ENCODE measurements at places on chromosomes 2 and 18.
A peak's percentile ranks its signal among the peaks of the same experiment; 100 is the strongest.

GRCh38 chr2:30446602-30447148, 371 bp upstream of the LCLAT1 start:
- no peak for DNase-seq

GRCh38 chr18:24189007-24189528, 50.2 kb downstream of the CABYR start:
- no peak for DNase-seq

- no peak for DNase-seq
These were observed 49.5 kb upstream of the TMEM87B start for GRCh38 chr2:112005406-112006075.

- no peak for DNase-seq
These were observed 139.8 kb downstream of the RPIA start for GRCh38 chr2:88831071-88831791.

DNA sequence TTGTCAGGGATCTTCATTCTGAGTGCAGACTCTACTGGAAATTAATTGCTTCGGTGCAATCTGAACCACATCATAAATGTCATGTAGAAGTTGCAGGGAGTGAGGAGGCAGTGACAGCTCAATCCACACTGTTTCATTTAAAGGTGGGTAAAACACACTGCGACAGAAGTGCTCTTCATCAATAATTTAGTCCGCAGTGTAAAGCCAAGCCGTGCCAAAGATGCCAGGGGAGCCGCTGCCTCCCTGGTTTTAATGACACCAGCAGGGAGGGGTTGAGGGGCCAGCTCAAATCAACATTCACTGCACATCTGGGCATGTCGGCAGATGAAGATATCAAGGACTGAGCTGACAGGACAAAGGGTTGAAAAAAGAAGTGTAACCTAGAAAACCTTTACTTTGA, 305.7 kb upstream of the VRK2 start:
- no peak for DNase-seq

- peak; percentile 47 for DNase-seq
These were observed 90.2 kb downstream of the BCL11A start for GRCh38 chr2:60463249-60463648.

GRCh38 chr2:215946586-215946985, 66.8 kb downstream of the MREG start:
- no peak for DNase-seq

DNA sequence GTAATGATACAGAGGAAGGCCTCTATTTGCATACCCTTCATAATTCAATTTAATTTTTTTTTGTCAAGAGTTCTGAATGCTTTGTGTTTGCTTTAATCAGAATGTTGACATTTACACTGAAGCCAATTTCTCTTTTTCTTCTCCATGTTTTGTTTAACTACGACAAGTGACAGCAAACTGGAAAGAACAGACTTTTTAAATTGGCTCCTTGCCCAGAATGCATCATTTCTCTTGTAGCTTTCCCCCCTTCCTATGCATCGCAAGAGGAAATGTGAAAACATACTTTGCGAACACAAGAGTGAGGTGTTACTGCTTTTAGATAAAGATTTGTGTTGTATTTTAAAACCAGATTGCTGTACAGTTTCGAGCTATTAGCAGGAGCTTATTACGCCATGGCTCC, 955.2 kb upstream of the CELF4 start:
- peak; percentile 41 for DNase-seq

GRCh38 chr2:74499267-74499939, at the start of gene LBX2:
Gene LBX2, minus strand, starts transcription at chr2:74499603. Its CDS starts 66 bp downstream, at chr2:74499537.
- DNase-seq = no peak

DNA sequence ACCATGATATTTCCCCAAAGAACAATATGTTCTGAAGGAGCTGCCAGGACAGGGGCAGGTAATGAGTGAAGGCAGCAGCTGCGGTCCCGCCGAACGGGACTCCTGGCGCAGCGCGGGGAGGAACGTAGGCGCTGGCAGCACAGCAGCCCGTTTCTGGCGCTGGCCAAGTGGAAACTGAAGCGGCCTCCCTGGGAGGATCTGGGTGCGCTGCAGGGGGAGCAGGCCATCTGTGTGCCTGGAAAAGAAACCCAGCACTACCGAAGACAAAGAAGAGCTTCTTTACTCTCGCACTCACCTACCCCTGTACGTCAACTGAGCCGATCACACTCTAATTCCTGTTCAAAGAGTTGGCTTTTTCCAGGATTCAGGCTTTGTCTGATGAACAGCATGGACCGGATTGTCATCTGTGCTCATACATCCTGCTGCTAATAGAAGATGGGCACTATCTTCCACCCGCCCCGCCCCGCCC, 11.8 kb downstream of the G6PC2 start:
- DNase-seq = no peak

DNA sequence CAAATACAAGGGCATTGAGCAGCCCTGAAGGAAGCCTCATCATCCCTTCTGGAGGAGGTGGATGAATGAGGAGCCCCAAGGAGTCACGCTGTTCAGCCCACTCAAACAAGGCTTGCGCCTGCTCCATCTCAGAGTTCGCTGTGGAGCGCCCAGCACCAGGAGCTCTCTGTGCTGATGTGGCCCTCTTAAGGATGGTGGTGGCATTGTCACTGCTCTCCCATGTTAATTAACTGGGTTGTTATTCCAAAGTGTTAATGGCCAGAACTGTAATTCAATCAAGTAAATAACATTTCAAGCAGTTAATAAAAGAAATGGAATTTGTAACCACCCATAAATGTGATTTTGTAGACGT, 726.0 kb upstream of the RAB6C start:
- no peak for DNase-seq

GRCh38 chr2:96123290-96123689, 6.9 kb upstream of the ADRA2B start:
- no peak for DNase-seq

DNA sequence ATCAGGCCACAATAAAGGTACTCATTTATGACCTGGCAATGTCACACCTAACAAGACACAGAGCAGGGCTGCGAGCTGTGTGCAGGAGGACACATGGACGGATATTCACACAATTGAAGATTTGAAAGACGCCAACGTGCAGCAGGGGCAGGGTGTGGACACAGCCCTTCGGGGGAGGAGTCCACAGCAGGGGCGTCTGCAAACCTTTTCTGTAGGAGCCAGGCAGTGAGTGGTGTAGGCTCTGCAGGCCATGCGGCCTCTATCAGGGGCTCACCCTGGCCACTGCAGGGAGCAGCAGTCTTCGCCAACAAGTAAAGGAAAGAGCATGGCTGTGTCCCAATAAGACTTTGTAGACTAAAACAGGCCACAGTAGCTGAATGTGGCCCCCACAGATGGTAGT, 125.7 kb upstream of the SNTG2 start:
- no peak for DNase-seq

DNA sequence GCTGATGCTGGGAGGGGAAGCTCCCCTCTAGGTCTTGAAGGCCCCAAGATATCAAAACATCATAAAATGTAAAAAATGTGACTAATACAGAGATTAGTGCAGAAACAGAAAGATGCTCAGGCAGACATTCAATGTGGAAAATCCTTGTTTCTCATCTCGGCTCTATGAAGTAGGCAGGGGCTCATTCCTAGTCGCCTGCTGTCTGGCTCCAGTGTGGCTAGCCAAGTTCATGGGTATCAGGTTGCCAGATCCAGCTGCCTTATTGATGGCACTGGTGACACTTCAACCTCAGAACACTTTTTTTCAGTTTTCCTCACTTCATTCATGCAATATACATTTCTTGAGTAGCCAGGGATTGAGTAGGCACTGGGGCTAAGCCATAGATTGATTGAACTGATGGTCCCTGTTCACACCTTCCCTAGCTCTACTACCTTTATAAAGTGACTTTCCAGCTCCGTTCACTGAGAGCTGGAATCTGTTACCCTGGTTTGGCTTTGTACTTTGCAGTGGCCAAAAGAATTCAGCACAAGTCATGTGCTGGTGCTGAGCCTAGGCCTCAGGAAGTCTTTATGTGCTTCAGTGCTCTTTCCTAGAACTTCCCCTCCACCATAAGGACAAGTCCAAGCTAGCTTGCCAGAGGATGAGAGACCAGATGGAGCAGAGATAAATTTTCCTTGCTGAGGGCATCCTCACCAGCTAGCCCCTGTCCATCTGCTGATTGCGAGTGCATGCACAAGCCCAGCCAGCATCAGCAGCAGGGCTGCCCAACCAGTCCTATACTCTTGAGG, 373.6 kb upstream of the ST6GAL2 start:
- DNase-seq = no peak

- DNase-seq = no peak
These were observed 623.1 kb downstream of the MBD2 start for GRCh38 chr18:53601344-53601743.

GRCh38 chr2:231987124-231987727, 25.7 kb downstream of the DIS3L2 start:
- no peak for DNase-seq

DNA sequence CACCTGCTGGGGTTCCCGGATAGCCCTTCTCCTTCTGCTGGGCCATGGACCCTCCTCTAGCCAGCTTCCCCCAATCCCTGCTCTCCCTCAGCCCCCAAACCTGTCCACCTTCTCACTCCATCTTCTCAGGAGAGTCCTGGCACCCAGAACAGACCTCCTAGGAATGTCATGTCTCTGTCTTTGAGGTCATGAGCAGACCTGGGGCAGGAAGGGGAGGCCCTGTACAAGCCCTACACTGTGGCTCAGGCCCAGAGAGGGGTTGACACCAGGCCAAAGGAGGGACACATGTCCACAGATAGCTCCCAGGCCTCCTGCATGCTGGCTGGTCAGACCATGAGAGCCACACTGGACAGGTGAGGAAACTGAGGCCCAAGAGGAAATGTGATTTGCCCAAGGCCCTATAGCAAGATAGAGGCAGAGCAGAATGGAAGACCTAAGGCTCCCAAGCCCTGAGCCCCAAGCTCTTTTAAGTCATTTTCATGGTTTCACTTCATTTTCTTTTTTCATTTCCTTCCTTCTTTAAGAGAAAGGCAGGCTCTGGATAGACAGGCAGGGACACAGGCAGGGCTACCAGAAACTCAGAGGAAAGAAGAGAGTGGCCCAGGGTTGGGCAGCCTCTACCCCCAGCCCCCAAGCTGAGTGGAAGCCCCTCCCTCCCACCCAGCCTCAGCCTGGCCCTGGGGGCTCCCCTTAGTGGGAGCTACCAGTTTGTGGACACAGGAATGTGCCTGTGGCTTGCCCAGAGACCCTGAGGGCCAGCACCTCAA, 159.7 kb downstream of the SMAD7 start:
- no peak for DNase-seq

GRCh38 chr18:70047931-70048603, 100.4 kb upstream of the CD226 start:
- DNase-seq = no peak

DNA sequence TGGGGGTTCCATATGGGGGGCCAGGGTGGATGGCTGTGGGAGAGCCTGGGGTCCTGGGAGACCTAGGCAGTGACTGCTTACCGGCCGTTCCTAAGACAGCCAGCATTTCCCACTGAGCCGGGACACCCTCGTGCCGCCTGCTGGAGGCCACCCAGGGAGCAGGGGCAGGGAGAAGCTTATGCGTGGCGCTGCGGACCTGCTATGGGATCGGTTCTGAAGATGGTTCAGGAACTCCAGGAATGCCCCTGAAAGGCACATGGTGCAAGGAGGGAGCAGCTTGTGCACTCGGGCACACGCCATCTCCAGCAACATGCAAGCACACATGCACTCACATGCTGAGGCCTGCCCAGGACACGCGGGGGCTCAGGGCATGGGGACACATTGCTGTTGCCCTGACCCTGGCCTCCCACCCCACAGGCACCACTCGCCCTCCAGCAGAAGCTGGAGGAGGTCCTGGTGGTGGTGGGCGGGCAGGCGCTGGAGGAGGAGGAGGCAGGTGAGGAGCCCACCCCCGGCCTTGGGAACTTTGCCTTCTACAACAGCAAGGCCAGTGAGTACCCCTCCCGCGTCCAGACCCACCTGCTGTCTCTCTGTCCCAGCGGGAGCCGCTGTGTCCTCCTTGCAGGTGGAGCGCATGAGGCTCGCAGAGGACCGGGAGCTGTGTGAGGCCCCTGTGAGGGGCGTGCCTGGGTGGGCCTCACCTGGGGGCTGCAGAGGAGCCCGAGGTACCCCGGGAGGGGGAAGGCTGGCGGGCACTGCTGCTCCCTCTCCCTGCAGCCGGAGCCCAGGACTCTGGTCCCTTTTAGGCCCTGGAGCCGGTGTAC, 4.1 kb downstream of the KLHL30 start:
- no peak for DNase-seq

DNA sequence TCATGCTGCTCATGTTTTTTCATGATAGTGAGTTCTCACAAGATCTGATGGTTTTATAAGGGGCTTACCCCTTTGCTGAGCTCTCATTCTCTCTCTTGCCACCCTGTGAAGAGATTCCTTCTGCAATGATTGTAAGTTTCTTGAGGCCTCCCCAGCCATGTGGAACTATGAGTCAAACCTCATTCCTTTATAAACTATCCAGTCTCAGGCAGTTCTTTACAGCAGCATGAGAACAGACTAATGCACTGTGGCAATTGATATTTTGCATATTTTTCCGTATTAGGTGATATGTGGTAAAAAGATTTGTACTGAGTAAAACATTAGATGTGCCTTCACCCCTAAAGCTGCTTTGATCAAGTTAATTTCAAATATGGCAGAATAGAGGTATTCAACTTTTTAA, 48.8 kb downstream of the RAB27B start:
- DNase-seq = no peak

DNA sequence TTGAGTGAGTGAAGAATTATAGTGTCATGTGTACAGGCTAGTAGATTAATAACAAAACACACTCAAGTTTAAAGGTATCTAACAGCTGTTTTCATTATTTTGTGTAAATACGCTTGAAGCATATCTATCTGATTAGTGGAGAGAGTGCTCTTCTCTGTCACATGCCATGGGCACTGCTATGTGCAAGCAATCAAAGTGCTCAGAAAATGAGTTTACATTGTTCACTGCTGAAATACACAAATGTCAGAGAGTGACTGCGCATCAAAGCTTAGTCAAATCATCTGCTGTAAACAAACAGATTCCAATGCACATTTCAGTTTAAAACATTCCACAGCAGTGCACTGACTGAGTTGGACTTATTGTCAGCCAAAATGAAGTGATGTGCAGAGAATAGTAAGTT, 423.4 kb downstream of the ZEB2 start:
- no peak for DNase-seq

DNA sequence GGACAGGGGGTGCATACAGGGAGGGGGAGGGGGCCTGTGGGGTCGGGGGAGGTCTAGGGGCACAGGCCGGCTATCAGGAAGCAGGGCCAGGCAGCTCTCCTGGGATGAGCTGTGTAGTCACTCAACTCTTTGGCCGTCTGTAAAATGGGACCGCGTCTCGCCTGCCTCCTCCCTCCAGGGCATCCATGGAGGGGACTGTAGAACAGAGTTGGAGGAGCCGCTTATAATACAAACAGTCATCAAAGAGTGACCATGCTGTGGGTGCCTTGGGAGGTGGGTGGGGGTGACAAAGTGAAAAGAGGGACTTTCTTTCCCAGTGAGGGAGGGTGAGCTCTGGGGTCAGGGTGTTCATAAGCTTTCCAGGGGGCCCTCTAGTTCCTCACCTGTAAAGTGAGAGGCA, 169.6 kb upstream of the HAAO start:
- DNase-seq = no peak

GRCh38 chr18:49815927-49816326, 2.6 kb upstream of the ACAA2 start:
- no peak for DNase-seq

- no peak for DNase-seq
These were observed 92.0 kb upstream of the SNTG2 start for GRCh38 chr2:858646-859045.

- no peak for DNase-seq
These were observed 49.9 kb downstream of the SLC9A4 start for GRCh38 chr2:102522890-102523289.

GRCh38 chr2:109594246-109594885, 19.4 kb downstream of the SEPTIN10 start:
- no peak for DNase-seq

GRCh38 chr18:73060666-73061288, 193.0 kb upstream of the NETO1 start:
- no peak for DNase-seq

- peak; percentile 40 for DNase-seq
These were observed 3.7 kb downstream of the FBXO48 start for GRCh38 chr2:68463287-68463877.
